Daoy (cell line): ENCODE measurements at places on chromosomes 7 and 10. TPM values are rescaled to one million over a fixed set of nuclear protein-coding genes. Genes with fewer than 3 reads are reported as not detected.

- DNase-seq, result peak; percentile 76
These were observed 60.0 kb downstream of the PLXNA4 start for GRCh38 chr7:132516042-132516840.

DNA sequence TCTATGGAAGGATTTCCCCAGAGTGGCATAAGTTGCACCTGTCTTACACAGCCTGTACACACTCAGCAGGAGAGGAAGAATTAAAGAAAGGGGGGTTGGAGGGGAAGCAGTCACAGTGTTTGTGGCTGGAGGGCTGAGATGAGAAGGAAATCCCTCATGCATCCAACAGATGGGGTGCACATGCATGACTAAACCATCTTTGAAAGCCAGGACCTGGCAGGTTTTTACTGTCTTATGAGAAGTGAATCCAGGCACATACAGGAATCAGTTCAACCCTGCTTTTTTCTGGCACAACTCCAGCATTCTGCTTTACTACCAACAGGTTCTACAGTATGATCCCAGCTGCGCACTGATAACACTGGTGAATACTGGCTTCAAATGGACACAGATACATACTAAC, 107.7 kb downstream of the CACNA2D1 start:
- DNase-seq, result peak; percentile 1

DNA sequence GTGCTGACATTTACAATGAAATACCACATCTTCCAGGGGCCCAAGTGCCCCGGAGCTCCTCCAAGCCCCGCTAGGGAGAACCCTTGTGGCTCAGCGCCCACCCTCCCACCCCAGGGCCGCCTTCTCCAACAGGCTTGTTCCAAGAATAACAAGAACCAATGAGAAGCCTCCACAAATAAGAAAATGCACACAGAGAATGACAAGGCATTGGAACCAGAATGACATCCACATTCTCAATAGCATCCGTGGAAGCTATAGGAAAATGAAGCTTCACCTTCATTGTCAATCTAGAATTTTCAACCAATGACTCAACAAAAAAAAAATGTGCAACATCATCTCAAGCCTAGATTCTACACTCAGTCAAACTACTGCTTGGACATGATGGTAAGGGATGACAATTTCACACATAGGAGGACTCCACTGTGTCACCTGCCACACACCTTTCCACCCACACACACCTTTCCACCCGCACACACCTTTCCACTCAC, 50.4 kb upstream of the PPP2R2D start:
- DNase-seq, result no peak

- no peak for DNase-seq
These were observed 23.9 kb downstream of the SLC18A2 start for GRCh38 chr10:117264782-117265181.

RAPGEF5 gene
- total RNA-seq, result 1.8 and 6.3 TPM in 2 replicates

LSM5 gene
- total RNA-seq, result 183 and 388 TPM in 2 replicates

- no peak for DNase-seq
These were observed 72.1 kb downstream of the ARMC3 start for GRCh38 chr10:22999942-23000341.

- no peak for DNase-seq
These were observed 249.8 kb upstream of the TCF7L2 start for GRCh38 chr10:112700215-112700671.

- peak; percentile 5 for DNase-seq
These were observed 2.4 kb downstream of the SH2B2 start for GRCh38 chr7:102289057-102289456.

ADAMTS14 gene
- total RNA-seq, result 0.06 TPM in 1 of 2 replicates, not detected in the other

TLL2 gene
- 0.15 and 0.29 TPM in 2 replicates for total RNA-seq

KLF14 gene
- total RNA-seq, result 0.06 and 0.86 TPM in 2 replicates

GRCh38 chr10:58755677-58756076, 243.0 kb downstream of the BICC1 start:
- peak; percentile 40 for DNase-seq

- DNase-seq, result peak; percentile 45
These were observed 197.3 kb downstream of the PPP1R9A start for GRCh38 chr7:95104739-95105138.

- DNase-seq, result no peak
These were observed 20.0 kb downstream of the KCNH2 start for GRCh38 chr7:150958062-150958552.

LRIT1 gene
- not detected in 2 replicates for total RNA-seq

DNA sequence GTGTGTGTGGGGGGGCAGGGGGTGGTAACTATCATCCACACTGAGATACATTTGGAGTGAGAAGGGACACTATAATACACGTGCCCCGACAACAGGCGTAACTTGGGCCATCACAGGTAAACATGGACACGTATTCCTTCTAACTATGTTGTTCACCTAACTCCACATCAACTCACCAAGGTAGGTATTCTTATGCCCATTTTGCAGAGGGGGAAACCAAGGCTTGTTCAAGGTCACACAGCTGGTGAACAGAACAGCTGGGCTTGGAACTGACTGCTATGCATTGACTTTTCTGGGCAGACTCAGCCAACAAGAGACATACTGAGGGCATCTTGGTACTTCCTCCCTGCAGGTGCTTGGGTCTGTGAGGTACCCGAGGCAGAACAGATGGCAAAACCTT, 170.1 kb downstream of the ADAM12 start:
- DNase-seq, result no peak

DNA sequence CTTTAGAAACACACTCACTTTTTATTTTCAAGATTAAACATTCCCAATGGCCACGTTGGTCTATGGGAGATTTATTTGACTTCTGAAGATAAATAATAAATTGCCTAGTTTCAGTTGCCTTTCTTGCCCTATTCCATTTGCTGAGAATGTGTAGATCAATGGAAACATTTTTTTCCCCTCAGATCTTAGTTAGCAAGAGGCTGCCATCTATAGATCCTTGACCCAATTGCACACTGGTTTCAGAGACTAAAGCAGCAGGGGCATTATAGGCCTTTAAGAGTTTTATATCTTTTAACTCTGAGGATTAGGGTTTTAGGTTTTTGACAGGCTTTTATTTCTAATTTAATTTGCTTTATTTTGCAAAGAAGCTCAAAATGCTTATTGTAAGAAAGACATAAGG, 163.2 kb upstream of the GPR26 start:
- DNase-seq, result no peak

- peak; percentile 9 for DNase-seq
These were observed 895 bp upstream of the ZNF804B start for GRCh38 chr7:88758381-88759229.

- DNase-seq, result no peak
These were observed 273.3 kb downstream of the PTEN start for GRCh38 chr10:88136712-88137111.

TRIM50 gene
- total RNA-seq, result not detected in 2 replicates

C10orf53 gene
- not detected in 2 replicates for total RNA-seq

- DNase-seq, result peak; percentile 89
These were observed 177.6 kb upstream of the SEMA3A start for GRCh38 chr7:84372155-84372621.

VAX1 gene
- 1.0 and 2.3 TPM in 2 replicates for total RNA-seq

GRCh38 chr10:113221756-113222168, 271.7 kb downstream of the TCF7L2 start:
- peak; percentile 83 for DNase-seq

DNA sequence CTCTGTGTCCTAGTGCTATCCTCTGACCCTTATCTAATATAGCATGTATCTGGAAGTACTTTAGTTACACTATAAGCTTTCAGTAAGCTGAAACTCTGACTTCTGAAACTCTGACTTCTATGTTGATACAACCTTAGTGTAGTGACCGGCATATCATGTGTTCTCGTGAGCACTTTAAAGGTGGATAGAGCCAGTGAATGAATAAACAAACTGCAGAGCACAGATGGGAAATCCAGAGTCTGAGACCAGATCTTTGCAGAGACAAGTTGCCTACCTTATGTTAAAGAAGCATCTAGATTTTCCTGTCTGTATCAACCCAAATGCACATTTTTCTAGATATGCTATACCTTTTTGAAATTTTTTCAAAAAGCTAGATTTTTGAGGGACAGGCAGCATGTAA, 3.5 kb downstream of the ACTA2 start:
- DNase-seq, result no peak

ETV1 gene
- total RNA-seq, result 4.3 and 13.0 TPM in 2 replicates

GRCh38 chr7:87391020-87391701, 45.7 kb downstream of the CROT start:
- no peak for DNase-seq

ST8SIA6 gene
- 0.91 and 1.2 TPM in 2 replicates for total RNA-seq

TLX1 gene
- total RNA-seq, result 0.06 TPM in 1 of 2 replicates, not detected in the other

DNA sequence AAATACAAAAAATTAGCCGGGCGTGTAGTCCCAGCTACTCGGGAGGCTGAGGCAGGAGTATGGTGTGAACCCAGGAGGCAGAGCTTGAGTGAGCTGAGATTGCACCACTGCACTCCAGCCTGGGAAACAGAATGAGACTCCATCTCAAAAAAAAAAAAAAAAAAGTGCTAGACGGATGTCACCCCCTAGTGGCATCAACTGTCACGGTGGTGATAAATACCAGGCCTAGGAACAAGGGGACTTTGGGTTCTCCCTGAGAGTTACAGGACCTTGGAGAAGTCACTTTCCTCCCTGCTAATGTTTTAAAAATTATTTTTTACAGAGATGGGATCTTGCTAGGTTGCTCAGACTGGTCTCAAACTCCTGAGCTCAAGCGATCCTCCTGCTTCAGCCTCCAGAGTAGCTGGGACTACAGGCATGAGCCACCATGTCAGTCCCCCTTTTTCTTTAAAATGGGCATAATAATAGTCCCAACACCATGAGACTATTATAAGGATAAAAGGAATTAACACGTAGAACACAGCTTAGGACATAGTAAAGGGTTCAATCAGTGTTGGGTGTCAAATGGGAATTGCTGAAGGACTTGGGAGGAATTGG, 2.6 kb upstream of the TMEM130 start:
- no peak for DNase-seq

CDH23 gene
- 0.21 and 0.40 TPM in 2 replicates for total RNA-seq

SRGN gene
- total RNA-seq, result 8.3 and 11.5 TPM in 2 replicates

AMZ1 gene
- total RNA-seq, result 0.29 TPM in 1 of 2 replicates, not detected in the other
